K562 (cell line): ENCODE measurements at places on chromosomes 11 and 22. TPM values are rescaled to one million over a fixed set of nuclear protein-coding genes. Genes with fewer than 3 reads are reported as not detected.

- no peak for DNase-seq
Observed at GRCh38 chr22:28939394-28939793, 56.0 kb downstream of the ZNRF3 start.

GRCh38 chr11:60040109-60040508 lies at the start of gene OOSP2:
Gene OOSP2 (plus strand): TSS chr11:60040409. CDS start chr11:60040460, 51 bp downstream.
- no peak for DNase-seq

DNA sequence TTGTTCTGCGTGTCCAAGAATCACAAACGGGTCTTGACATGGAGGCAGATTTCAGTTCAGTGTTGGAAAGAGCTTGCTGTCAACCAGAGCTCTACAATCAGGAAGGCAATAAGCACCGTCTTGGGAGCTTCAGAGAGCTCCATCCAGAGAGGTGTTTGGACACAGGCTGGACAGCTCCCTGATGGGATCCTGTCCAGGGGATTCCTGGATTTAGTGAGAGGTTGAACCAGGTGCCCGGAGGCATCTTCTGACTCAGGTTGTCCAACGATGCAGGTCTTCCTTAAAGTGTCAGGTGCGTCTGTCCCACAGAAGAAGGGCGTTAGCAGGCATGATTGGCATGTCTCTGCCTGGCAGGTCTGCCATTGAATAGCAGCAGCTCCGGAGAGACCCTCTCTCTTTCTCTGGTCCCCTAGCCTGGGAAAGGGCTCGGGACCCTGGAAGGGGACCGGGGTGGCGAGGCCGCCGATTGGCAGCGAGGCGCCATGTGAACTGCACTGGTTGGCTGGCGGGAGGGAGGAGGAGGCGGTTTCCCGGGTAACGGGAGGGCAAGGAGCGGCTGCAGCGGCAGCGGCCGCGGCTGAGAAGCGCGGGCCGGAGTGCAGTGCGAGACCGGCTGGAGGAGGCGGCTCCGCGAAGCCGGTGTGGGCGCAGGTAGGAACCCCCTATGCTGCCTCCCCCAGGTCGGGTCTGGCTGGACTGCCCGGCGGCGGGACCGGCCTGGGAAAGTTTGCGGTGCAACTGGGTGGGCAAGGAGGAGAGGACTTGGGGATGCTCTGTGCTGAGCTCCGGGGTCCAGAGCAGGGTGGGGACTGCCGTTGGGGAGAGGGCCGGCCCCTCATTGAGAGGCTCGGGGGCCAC lies 104.1 kb upstream of the E2F8 start:
- no peak for DNase-seq

The BTG4 gene
- not detected in 2 replicates for total RNA-seq

- peak; percentile 76 for DNase-seq
Observed at GRCh38 chr22:25747245-25747944, 5.4 kb downstream of the MYO18B start.

The PHLDA2 gene
- total RNA-seq: 42.4 and 43.2 TPM in 2 replicates

DNA sequence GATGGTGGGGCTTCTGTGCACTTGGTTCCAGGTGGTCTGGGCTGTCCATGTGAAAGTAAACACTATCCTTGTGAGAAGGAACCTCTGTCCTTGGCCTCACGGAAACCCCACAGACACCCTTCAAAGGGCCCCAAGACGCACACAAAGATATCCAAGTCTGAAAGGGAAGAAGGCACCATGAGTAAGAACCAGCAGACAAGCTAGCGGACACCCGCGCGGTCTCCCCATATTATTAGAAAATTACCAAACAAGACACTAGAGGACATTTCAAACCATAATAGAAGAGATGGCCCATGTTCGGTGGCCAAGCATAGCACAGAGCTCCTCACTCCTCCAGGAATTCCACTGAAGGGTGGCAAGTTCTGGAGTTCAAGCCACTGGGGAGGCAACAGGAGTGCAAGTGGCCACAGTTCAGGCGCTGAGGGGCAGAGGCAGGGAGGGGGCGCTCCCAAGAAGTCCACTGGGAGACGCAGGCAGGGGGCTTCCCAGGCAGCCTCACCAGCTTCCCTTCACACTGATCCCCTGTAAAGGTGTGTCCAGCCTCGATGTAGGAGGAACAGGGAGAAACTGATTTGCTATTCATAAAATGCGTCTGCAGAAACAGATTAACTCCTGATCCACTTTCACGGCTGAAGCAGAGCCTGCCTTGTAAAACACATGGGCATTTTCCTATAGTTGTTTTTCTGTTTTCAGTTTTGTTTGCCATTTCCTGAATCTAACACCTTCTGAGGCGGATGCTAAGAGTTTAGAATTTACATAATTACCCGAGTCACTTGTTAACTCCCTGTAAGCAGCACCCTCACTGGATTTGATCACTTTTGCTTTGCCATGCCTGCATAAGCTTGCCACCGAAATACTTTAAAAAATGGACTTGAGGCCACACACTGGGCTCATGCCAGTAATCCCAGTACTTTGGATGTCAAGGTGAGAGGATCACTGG lies 9.1 kb upstream of the PPARA start:
- DNase-seq: no peak

DNA sequence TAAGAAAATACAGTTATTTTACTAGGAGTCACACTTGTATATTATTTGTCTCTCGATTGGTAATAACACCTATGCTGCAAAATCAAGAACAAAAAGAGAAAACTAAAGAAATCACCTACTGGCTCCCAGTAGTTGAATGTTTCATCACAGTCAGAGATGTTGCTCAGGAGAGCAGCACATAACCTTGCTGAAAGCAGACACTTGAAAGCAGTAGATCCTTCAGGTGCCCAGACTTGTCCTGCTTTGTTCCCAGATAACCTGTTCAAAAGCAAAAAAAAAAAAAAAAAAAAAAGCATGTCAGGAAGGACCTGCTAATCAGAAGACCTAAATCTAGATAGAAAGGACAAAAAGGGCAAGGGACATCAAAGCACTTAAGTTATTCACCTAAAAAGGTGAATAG lies 1.3 kb downstream of the ALG9 start:
- DNase-seq: no peak

The SYNGR1 gene
- total RNA-seq: 12.5 and 13.6 TPM in 2 replicates

The OR5A1 gene
- total RNA-seq: not detected in 2 replicates

- DNase-seq: no peak
Observed at GRCh38 chr11:69317401-69318092, 23.6 kb downstream of the MYEOV start.

DNA sequence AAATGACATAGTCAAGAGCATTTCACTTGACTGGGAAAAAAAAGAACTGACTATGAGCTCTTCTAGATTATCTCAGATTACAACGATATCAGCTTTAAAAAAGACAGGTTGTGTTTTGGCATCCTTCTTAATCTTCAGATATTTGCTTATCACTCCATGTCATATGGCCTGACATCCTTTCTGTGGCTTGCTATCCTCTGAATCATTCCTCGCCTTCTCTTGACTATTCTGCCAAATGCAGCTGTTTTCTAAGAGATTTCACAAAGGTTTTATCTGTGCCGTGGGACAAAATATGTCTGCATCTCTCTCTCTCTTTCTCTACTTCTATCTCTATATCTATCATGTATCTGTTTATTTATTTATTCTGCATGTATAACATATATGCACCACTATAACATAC lies 746.1 kb downstream of the CNTN5 start:
- DNase-seq: no peak
